ENCODE measurements at places on chromosomes 2 and 18.

- no peak for DNase-seq
Measured at GRCh38 chr18:5527603-5528002, 16.2 kb downstream of the EPB41L3 start.

GRCh38 chr2:39515273-39515896 lies 78.3 kb upstream of the MAP4K3 start:
- no peak for DNase-seq

GRCh38 chr18:54023471-54023870 lies 201.0 kb downstream of the MBD2 start:
- DNase-seq = no peak

DNA sequence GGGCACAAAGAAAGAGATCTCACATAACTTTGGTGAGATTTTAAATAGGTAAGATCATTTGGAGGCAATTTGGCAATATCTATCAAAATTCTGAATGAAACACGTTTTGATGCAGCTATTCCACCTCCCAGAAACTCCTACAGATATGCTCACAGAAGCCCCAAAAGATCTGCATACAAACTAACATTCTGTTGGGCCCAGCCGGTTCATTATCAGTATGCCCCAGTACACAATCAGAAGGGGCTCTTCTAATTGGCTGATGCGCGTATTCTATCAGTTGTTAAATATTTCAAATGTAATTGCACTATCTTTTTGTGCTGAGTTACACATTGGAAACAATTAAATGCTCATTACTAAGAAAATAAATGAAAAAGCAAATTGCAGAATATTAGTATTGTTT lies 7.1 kb upstream of the TGIF1 start:
- no peak for DNase-seq

GRCh38 chr2:227939271-227940027 lies 68.0 kb downstream of the DAW1 start:
- no peak for DNase-seq

GRCh38 chr2:189142893-189143759 lies 36.4 kb downstream of the COL5A2 start:
- DNase-seq = peak; percentile 60

DNA sequence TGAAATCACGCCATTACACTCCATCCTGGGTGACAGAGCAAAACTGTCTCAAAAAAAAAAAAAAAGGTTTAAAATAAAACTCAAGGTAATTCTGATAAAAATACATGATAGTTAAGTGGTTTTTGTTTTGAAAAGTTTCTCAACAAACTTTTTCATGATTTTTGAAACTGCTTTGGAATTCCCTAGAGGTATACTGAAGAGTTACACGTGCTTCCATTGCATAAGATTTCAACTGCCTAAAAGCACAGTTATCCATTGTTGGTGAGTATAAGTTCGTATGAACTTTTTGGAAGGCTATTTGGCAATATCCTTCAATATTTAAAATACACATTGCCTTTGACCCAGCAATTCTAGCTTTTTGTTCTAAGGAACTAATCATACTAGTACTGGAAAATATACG lies 74.9 kb downstream of the USP34 start:
- DNase-seq = no peak

- DNase-seq = no peak
Measured at GRCh38 chr2:190488516-190489233, 45.8 kb downstream of the NEMP2 start.

GRCh38 chr2:17752892-17753802 lies 463 bp downstream of the SMC6 start:
- peak; percentile 56 for DNase-seq

DNA sequence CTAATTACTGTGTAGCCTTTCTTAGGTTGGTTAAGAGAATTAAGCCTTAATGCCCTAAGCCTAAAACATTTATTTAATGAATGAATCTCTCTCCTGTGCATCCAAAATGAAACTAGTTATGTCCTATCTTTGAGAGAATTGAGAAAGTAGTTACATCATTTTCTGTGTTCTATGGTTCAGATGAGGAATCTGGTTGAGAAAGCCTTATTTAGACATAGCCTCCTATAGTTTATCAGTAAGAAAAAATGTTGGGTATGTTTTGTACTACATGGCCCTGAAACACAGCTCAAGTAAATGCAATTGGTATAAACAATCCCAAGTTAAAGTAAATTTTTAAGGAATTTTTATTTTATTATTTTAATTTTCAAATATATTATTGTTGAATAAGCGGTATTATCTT lies 25.9 kb upstream of the RAMP1 start:
- no peak for DNase-seq

DNA sequence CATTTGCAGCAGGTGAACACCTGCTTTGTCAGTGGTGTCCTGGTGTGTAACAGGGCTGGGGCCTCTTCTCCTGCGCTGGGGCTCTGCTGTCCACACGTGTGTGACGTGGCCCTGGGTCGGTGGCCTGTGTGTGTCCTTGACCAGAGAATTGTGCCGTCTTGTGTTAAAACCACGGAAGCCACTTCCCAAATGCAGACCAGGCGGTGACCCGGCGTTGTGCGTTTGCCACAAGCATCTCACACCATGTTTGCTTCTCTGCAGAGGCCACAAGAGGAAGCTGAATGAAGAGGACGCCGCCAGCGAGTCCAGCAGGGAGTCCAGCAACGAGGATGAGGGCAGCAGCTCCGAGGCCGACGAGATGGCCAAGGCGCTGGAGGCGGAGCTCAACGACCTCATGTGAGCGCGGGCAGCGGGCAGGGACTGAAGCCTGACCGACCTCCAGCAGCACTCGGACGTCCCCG lies 44.3 kb upstream of the KCNG2 start:
- DNase-seq = no peak

- no peak for DNase-seq
Measured at GRCh38 chr2:120875431-120875830, 139.8 kb downstream of the GLI2 start.

- DNase-seq = no peak
Measured at GRCh38 chr2:68845043-68845442, 26.2 kb downstream of the BMP10 start.

- DNase-seq = no peak
Measured at GRCh38 chr18:61949946-61950345, 57.1 kb upstream of the RNF152 start.

- DNase-seq = no peak
Measured at GRCh38 chr2:174529916-174530315, 43.1 kb upstream of the GPR155 start.

GRCh38 chr18:48208432-48209140 lies 200.6 kb downstream of the ZBTB7C start:
- no peak for DNase-seq

DNA sequence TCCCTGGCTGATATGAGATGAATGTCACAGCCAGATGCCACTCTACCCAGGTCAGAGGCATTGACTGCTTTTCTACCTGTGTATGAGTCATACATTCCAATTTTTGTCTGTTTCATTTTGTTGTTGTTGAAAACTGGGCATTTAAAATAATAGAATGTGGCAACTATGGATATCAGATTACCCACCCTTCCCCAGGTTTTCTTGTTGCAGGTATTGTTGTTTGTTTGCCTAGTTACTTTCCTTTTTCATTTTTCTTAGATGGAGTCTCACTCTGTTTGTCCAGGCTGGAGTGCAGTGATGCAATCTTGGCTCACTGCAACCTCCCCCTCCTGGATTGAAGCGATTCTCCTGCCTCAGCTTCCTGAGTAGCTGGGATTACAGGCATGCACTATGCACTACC lies 70.2 kb downstream of the LRRC30 start:
- DNase-seq = no peak

- no peak for DNase-seq
Measured at GRCh38 chr2:100745604-100746003, 74.3 kb upstream of the NPAS2 start.

- DNase-seq = peak; percentile 37
Measured at GRCh38 chr2:42917425-42917927, 125.1 kb upstream of the HAAO start.

GRCh38 chr2:23478087-23478932 lies 93.3 kb downstream of the KLHL29 start:
- DNase-seq = no peak

DNA sequence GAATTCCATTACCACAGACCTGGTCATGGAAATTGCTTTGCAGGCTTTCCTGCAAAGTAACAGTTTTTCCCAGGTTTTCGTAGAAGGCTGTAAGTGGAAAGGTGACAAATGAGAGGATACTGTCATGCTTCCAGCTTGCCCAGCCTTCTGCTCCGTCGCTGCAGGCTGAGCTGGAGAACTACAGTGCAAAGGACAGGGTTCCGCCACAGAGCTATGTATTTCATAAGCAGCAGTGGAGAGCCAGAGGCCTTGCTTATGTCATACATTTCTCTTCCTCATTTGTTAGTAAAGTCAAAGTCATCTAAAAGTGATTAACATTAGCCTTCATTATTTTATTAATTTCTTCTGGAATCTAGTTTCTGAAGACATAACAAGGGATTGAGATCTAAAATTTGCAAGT lies 72.9 kb upstream of the RBM44 start:
- DNase-seq = no peak

DNA sequence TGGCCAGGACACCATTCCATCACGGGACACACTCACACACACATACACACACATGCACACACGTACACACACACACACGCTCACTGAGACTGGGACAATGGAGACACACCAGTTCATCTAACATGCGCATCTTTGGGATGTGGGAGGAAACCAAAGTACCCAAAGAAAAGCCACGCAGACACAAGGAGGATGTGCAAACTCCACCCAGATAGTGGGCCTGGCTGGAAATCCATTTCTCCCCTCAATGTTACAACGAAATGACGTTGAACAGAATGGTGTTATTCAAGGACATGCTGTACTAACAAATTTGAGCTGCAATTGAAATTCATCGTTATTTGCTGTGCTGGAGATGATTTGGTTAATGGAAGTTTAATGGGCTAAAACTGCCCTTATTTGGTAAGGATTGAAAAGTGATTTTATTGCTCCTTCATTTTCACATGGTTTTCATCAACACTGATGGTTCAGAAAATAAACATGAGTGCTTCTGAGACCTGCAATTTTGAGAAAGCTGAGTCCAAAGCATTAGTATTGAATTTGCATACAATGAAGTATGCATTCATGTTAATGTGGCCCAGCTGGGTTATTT lies 110.0 kb downstream of the KCNE4 start:
- DNase-seq = no peak

DNA sequence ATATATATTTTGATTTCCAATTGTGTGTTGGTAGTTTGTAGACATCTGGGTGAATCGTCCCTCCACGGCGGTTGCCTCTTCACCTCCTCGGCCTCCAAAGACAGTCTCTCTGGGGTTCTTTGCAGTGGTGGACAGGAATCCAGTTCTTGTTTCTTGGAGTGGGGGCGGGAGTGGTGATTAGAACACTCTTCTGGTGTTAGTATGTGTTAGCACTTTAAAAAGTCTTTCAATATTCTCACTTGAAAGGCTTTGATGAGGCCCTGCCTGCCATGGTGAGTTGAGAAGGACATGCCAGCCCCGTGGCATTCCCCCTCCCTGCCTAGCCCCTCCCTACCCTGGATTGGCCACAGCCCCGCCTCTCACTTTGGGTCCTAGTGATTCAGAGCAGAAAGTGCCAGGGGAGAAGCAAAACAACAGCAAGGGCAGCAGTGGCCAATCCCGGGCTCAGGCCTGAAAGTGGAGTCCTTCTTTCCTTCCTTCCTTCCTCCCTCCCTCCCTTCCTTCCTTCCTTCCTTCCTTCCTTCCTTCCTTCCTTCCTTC lies 316.8 kb upstream of the HS6ST1 start:
- no peak for DNase-seq

DNA sequence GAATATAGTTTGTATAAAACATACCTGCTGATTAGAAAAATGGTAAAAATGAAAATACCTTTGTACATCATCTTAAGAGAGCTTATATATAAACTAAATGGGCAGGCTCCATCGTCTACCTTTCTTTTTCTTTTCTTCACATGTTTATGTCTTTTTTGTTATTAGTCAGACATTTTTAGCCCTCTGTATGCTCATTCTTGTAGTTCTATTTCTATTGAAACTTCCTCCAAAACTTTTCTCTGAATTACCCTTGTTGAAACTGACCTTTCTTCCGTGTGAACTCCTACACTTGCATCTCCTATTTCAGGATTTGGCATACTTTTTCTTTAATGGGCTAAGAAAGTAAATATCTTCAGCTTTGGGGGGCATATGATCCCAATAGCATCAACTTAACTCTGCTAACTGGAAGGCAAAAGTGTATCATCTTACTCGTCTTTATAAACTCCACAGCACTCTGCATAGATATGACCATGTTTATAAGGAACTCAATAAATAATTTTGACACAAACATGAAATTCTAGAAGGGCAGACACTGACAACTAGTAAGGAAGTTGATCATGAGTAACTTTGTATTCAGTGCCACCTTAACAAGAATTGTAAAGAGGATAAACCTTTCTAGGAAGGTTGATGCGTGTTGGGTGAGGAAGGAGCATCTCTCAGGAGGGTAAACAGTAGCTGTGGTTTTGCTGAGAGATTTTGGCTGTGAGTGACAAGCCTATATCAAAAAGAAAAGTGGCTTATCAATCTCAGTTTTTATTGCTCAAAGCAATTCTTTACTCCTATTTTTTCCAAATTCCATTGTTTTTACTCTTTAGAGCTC lies 127.6 kb downstream of the PIK3C3 start:
- no peak for DNase-seq
